Naive thymus-derived CD4-positive, alpha-beta T cell (primary cell): ENCODE measurements at places on chromosomes 12 and 14. TPM values are rescaled to one million over a fixed set of nuclear protein-coding genes. Genes with fewer than 3 reads are reported as not detected.
A peak's percentile ranks its signal among the peaks of the same experiment; 100 is the strongest.

- no peak for DNase-seq
These were observed 4.5 kb downstream of the FICD start for GRCh38 chr12:108519558-108519957.

DNA sequence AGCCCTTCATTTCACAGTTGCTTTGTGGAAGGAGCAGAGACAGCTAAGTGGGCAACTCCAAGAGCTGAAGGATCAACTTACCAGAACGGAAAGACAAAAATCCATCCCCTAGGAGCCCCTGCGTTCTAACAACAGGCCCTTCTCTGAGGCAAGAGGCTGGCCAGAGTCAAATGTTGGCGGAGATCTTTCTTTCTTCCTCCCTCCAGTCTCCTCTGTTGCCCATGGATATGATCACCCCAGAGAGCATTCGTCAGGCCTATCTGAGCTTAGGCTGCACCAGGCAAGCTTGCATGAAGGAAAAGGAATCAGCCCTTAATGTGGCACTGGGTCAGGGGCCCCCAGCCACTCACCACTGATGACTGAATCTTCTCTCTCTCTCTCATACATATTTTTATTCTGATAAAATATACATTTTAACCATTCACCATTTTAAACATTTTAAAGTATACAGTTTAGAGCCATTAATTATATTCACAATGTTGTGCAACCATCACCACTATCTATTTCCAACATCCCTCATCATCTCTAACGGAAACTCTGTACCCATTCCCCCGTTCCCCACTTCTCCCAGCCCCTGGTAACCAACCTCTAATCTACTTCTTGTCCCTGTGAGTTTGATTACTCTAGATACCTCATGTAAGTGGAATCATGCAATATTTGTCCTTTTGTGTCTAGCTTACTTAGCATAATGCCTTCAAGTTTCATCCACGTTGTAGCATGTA lies 52.9 kb upstream of the CCND2 start:
- DNase-seq: no peak

- peak; percentile 45 for DNase-seq
These were observed 94.4 kb downstream of the CRACR2A start for GRCh38 chr12:3658327-3659163.

GRCh38 chr12:57869298-57869926 lies 22.9 kb upstream of the CTDSP2 start:
- no peak for DNase-seq

GRCh38 chr14:78519863-78520262 lies 349.7 kb downstream of the NRXN3 start:
- no peak for DNase-seq

DNA sequence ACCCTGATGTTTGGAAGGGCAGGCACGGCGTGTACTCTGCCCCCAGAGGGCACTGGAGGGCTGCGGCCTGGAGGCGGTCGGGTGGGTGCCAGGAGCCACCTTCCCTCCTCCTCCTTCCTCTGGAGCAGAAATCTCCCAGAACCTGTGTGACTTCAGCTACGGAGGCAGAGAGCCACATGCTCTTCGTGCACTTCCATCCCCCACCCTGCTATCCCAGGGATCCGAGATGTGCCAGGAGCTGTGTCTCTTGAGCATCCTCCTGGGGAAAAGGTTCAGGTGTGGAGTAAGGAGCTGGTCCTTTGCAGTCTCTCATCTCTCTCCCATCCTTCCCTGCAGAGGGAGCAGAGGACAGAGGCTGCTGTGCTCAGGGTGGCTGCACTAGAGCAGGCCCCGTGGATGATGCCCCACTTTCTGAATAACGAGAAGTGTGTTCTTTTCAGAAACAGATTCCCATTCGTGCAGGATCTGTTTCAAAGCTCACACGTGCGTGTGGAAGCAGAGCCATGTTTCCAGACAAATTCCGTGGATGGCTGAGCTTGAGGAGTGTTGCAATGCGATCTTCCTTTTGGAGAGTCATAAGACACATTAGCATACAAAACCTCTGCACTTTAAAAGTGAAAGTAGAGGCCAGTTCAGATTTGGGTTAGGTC lies 162.9 kb downstream of the ADGRD1 start:
- DNase-seq: no peak

- DNase-seq: no peak
These were observed 14.4 kb upstream of the CCER1 start for GRCh38 chr12:90969346-90969745.

- no peak for DNase-seq
These were observed 18.7 kb upstream of the CDCA4 start for GRCh38 chr14:105039458-105040205.

- no peak for DNase-seq
These were observed 1.1 kb downstream of the JAG2 start for GRCh38 chr14:105167303-105168092.

DNA sequence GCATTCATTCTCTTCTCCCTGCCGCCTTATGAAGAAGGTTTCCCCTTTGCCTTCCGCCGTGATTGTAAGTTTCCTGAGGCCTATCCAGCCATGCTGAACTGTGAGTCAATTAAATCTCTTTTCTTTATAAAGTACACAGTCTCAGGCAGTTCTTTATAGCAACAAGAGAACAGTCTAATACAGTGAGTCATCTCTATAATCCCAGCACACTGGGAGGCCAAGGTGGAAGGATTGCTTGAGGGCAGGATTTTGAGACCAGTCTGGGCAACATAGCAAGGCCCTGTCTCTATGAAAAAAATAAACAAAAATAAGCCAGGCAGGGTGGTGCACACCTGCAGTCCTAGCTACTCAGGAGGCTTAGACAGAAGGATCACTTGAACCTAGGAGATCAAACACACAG lies 259.9 kb downstream of the CEP128 start:
- DNase-seq: no peak

- no peak for DNase-seq
These were observed 38.6 kb downstream of the MGST1 start for GRCh38 chr12:16385782-16386646.

DNA sequence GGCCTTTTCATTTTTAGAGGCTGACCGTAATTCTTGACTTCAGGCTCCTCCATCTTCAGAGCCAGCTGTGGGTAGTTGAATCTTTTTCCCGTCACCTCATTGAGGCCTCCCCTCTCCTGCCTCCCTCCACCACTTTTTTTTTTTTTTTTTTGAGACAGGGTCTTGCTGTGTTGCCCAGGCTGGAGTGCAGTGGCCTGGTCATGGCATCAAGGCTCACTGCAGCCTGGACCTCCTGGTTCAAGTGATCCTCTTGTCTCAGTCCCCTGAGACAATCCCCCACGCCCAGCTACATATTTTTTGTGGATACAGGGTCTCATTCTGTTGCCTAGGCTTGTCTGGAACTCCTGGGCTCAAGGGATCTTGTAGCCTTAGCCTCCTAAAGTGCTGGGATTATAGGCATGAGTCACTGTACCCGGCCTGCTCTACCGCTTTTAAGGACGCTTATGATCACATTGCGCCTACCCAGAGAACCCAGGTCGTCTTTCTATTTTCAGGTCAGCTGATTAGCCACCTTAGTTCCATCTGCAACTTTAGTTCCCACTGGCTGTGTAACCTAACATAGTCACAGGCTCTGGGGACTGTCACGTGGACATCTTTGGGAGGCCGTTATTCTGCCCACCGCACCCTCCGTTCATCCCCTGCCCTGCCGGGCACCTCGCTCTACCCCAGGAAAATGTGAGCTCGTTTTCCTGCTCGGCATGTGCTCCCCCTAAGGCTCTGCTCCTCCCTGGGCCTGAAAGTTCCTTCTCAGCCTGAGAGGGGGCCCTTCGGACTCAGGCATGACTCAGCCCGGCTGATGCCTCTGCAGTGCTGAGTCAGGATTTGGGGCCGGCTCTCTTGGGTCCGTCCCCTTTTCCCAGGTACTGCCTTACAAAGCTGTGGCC lies 13.4 kb downstream of the TNFAIP2 start:
- no peak for DNase-seq

GRCh38 chr14:48125654-48126053 lies 450.2 kb upstream of the MDGA2 start:
- DNase-seq: no peak

- DNase-seq: no peak
These were observed 3.7 kb downstream of the TMEM52B start for GRCh38 chr12:10182354-10183049.

- no peak for DNase-seq
These were observed 327.0 kb downstream of the SEC23A start for GRCh38 chr14:38775986-38776385.

GRCh38 chr12:107429006-107429705 lies 256.4 kb upstream of the PWP1 start:
- no peak for DNase-seq

DNA sequence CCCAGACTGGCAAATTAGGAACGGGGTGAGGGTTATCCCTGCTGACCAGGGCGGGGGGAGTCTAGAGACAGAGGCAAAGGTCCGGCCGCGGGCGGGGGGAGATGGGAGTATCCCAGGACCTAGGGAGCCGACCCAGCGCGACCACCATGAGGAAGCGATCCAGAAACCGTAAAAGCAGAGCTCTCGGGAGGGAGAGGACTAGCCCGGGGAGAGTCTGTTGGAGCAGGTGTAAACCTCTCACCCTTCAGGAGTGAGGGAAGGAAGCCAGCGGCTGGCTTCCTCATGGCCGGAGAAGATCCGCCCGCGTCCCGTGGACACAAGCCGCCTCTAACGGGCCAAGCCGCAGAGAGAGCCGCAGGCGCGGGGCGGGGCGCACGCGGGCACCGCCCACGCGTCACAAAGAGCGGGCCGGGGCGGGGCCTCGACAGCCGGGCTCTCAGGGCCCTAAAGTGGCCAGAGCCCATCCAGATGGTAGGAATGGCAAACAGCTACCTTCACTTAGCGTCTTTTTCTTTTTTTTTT lies at the start of gene ACRBP:
ACRBP (minus strand) TSS at position 350 of the 522 bp plus-strand sequence; CDS start at position 284, 66 bp downstream.
- no peak for DNase-seq

GRCh38 chr12:94812345-94812744 lies 162.0 kb upstream of the TMCC3 start:
- no peak for DNase-seq

DNA sequence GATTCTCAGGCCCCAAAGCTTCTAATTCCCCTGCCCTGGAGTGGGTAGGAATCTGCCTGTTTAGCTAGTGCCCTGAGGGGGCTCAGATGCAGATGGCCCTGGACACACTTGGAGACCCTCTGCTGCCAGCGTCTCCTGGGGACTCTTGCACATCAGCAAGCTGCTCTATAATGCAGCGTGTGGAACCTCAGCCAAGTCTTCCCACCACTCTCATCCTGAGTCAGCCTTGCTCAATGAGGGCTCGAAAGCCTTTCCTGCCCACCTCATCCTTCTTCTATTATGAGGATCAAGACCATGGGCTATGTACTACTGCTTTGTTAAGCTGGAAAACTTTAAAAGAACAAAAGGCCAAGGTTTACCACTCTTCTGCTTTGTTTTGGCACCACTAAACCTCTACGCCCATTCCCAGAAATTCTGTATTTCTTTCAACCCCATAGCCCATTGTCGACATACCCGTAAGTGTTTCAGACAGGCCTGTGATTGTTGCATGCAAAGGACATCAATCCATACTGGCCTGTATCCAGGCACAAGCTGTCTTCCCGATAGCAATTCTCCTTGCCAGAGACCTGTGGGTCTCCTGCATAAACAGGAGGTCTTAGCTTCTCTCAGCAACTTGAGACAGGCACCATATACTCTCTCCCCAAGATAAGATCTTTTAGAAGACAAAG lies 246.9 kb downstream of the DPF3 start:
- DNase-seq: no peak

GRCh38 chr12:49675137-49675536 lies 32.1 kb downstream of the FMNL3 start:
- DNase-seq: no peak

DNA sequence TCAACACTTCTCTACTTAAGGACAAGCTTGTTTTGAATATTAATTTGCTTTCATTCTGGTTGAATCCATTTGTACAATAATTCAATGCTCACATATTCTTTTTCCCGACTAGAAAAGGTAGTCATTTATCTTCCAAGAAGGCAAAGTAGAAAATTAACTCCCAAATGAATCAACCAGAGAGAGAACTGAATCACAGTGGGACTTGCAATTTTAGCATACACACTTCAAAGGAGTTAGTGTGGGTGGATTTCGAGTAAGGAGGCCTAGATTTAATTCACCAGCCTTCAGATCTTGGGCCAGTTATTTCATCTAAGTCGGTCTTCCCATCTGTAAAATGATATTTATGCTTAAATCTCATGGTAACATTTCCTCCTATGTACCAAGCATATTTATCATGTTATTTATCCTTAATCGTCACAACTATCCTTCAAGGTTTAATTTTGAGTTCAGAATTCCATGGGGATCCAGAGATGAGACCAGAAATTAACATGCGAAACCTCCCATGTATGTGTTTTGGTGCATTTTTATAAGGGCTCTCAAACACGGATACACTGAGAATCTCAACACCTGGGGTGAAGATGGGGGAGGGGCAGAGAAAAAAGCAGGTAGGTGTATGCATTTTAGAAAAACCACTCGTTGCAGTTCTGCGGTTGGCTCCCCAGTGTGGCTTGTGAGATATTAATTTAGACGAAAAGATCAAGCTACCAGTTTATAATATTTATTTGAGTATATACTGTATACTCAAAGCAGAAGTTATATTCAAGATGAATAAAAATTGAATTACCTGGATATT lies 38.9 kb upstream of the IL22 start:
- no peak for DNase-seq

GRCh38 chr14:87386524-87386923 lies 606.5 kb downstream of the GALC start:
- no peak for DNase-seq

DNA sequence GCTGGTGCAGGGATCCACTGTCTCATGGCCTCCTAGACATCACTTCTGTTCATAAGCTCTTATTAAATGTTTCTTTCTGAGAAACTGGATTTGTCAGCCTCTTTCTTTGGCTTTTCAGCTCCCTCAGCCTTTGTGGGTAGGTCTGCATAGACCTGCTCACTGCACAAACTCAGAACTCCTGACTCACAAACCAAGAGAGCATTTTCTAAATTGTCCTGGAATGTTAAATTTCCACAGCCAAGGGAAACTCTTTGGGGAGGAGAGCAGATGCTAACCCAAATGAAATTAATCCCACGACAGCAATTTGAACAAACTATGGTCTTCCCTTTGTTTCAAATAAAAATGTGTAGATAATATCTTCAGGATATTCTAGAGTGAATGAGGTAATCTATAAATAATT lies 19.5 kb upstream of the CERS5 start:
- DNase-seq: no peak

GRCh38 chr14:50342221-50343078 lies 30.3 kb downstream of the DMAC2L start:
- DNase-seq: peak; percentile 30

GRCh38 chr12:74725154-74725553 lies 187.5 kb downstream of the ATXN7L3B start:
- no peak for DNase-seq

DNA sequence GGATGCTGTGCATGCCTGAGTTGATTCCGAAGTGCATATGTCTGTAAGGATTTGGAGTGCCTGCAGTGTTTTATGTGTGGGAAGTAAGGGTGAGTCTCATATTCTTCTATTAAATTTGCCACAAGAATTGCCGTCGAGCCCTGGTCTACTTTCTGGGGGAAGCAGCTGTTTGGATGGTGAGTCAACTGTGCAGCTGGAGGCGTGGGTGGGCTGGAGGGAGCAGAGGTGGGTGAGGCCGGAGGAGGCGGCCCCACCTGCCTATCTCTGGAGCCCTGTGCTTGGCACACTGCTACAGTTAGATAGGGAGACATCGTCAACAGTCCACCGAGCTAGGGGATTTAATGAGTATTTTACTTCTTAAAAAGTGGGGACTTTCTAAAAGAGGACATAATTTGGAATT lies 9.7 kb downstream of the GLRX5 start:
- no peak for DNase-seq

GRCh38 chr14:73739174-73739898 lies 25.2 kb upstream of the PNMA1 start:
- DNase-seq: no peak

- DNase-seq: no peak
These were observed 105.1 kb downstream of the MNAT1 start for GRCh38 chr14:60839657-60840056.

The CCNK gene
- 68.4 TPM for total RNA-seq

The PIWIL1 gene
- not detected in 2 replicates for total RNA-seq

The VWF gene
- total RNA-seq: 0.34 TPM

The GPD1 gene
- total RNA-seq: 0.50 TPM

The GLIPR1 gene
- total RNA-seq: 48.7 TPM
